ENCODE measurements at places on chromosomes 2 and 18. TPM values are rescaled to one million over a fixed set of nuclear protein-coding genes. Genes with fewer than 3 reads are reported as not detected.

RGPD4 gene
- total RNA-seq: under 0.01 TPM

SLC40A1 gene
- total RNA-seq: 22.6 TPM

DSG4 gene
- not detected for total RNA-seq

NPPC gene
- 0.26 TPM for total RNA-seq

ELMOD3 gene
- 14.8 TPM for total RNA-seq

CDH7 gene
- total RNA-seq: not detected

SIX3 gene
- total RNA-seq: not detected

SMPD4 gene
- total RNA-seq: 9.8 TPM

B4GALT6 gene
- total RNA-seq: 2.0 TPM

BOLL gene
- total RNA-seq: not detected

All from aortic smooth muscle cell (primary cell).